Myocyte (in vitro differentiated cells): ENCODE measurements at places on chromosomes 2 and 18.
A peak's percentile ranks its signal among the peaks of the same experiment; 100 is the strongest.

DNA sequence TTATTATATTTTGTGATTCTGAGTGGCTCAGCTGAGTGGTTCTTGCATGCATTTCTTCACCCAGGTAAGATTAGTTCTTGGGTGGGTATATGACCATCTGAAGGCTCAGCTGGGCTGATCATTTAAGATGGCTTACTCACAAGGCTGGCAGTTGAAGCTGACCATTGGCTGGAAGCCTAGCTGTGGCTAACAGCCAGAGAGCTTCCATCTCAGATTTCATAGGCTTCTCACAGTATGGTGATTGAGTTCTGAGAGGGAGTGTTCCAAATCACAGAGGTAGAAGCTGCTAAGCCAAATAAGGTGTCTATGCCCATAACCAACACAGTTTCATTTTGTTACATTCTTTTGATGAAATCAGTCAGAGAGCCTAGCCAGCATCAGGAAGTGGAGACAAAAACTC is 117.4 kb upstream of the RPRM start:
- peak; percentile 53 for DNase-seq

DNA sequence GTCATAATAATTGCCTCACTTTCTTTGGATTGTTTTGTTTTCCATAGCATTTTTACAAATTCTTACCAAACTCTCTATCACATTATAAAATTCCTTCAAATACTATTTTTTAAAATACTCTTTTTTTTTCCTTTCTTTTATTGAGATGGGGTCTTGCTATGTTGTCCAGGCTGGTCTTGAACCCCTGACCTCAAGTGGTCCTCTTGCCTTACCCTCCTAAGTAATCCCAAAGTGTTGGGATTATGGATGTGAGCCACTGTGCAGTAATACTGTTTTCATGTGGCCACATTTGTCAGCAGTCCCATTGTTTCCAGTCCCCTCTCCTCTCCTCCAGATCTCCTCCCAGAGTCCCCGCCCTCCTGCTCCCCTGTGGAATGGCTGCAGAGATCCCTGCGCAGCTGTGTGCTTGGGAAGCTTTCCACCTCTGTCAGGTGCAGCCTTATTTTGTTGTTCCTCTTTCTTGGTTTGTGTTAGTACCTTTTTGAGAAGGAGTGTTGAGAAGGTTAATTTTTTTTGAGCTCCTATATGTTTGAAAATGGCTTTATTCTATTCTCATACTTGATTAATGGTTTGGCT is 227.3 kb downstream of the LOXHD1 start:
- DNase-seq: no peak

DNA sequence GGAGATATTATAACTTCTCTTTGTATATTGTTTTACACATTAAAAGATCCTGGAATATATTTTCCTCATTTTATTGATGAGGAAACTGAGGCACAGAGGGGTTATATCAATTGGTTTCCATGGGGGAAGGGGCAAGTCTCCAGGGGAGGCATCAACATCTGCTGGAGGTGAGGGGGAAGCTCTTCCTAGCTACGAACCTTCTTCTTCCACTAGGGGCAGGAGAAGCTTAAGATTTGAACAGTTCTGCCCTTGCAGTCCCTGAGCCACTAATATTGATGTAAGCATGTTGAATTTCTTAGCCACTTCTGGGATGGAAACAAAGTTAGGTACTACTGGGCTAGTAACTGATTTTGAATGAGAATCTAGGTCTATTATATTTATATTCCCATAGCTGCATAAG is 140.1 kb upstream of the AQP4 start:
- DNase-seq: no peak

GRCh38 chr2:108918941-108919341 is 70.1 kb downstream of the EDAR start:
- no peak for DNase-seq

- peak; percentile 73 for DNase-seq
Measured at GRCh38 chr18:54983041-54983686, 23.9 kb upstream of the CCDC68 start.

- DNase-seq: peak; percentile 73
Measured at GRCh38 chr18:12645751-12646203, 12.1 kb downstream of the SPIRE1 start.

- DNase-seq: no peak
Measured at GRCh38 chr18:27185025-27185763, at the start of gene CHST9. TSS of gene CHST9 (minus strand) at chr18:27185308. CDS start at chr18:27142809, 42,499 bp downstream.

- DNase-seq: no peak
Measured at GRCh38 chr2:134305109-134305491, 51.2 kb downstream of the MGAT5 start.

DNA sequence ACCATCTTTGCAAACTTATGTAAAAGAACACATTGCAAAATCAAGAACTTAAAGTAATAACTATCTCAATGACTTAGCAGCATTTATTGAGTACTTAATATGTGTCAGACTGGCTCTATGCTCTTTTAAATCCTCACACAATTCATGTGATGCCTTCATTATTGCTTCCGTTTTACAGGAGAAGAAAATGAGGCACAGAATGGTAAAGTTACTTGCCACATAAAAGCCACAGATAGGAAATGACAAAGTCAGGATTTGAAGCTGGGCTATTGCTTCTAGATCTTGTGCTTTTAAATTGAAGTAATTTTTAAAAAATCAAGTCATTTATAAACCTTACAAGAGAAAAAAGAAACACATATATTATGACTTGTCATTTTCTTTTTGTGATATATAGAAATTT is 174.2 kb downstream of the WDR7 start:
- DNase-seq: no peak

GRCh38 chr2:55914786-55915185 is 8.8 kb downstream of the EFEMP1 start:
- DNase-seq: no peak

DNA sequence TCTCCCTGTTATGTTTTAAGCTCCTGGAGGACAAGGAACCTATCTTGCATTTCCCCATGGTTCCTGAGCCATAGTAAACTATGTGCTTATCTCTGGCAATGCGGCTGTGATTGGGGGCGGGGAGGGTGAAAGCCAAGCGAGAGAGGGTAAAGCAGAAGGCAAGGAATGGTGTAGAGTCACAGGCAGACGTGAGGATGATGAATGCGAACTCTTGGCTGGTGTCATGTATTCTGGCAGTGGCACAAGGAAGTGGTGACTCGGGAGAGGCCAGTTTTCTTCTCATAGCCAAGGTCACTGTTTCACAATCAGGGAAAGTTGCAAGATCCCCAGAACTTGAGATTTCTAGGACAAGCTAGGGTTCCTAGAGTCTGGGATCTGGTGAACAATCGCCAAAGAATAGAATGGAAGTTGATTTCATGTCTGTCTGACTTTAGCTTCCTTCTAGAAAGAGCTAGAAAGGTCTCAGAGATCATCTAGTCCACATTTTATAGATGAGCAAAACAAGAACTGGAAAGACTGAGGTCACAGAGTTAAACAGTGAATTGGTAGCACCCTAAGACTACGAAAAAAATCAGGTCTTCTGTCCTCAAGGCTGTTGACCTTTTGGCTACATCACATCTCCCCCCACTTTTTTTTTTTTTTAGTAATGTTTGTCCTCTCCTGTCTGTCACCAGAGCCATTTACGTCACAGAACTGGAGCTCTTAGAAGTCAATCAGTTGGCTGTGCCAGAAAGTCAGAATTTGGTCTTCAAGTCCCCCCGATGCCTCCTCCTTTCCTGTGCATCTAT is 137.0 kb downstream of the BCL11A start:
- no peak for DNase-seq

DNA sequence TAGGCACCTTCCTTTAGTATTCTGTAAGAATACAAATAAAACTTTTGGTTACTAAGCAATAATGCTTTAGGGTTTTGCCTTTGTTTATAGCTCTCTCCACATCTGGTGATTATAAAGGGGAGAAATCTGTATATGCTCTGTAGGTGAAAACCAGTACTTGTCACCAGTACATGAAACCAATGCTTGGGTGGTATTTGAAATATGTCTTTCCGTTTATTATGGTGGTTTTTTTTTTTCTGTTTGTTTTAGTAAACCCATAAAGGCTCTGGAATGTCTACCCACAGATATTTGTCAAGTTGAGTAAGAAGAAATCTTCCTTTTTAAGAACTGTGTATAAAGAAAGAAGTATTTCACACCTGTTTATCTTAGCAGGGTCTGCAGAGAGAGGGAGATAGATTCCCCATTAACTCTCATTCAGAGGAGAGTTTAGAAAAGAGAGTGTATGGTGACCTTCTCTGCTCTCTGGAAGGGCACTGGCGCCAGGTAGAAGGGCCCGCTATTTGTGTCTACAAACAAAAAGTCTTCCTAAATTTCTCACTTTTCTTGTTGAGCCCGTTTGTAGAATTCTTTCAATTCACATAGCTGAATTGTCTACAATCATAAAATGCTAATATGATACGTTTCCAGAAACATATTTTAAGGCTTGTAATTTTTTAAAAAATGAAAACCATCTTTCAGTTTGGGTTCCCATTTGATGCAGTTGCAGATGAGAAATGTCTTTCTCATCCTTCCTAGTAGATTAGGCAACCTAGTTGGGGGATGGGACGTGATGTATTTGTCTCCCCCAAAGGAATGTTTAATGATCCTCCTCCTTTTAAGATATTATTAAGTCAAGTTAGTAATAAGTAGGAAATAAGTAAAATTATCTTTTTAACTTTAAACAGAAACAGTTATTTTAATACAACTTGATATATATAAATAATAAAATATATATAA is 33.9 kb downstream of the MAP3K20 start:
- peak; percentile 47 for DNase-seq

DNA sequence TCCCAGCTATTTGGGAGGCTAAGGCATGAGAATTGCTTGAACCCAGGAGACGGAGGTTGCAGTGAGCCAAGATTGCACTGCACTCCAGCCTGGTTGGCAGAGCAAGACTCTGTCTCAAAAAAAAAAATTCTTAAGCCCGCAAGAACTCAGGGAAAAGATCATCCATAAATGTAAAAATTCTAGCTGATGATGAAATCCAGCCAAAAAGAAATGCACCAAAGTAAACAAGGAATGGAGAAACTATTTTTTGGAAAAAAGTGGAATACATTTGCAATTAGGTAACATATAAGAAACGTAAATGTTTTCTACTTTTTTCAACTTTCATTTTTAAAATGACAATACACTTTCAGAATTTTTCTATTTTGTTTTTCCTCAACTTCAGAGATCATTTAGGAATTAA is 61.3 kb downstream of the ASXL2 start:
- no peak for DNase-seq

GRCh38 chr18:48860269-48861180 is 90.2 kb downstream of the SMAD7 start:
- no peak for DNase-seq

DNA sequence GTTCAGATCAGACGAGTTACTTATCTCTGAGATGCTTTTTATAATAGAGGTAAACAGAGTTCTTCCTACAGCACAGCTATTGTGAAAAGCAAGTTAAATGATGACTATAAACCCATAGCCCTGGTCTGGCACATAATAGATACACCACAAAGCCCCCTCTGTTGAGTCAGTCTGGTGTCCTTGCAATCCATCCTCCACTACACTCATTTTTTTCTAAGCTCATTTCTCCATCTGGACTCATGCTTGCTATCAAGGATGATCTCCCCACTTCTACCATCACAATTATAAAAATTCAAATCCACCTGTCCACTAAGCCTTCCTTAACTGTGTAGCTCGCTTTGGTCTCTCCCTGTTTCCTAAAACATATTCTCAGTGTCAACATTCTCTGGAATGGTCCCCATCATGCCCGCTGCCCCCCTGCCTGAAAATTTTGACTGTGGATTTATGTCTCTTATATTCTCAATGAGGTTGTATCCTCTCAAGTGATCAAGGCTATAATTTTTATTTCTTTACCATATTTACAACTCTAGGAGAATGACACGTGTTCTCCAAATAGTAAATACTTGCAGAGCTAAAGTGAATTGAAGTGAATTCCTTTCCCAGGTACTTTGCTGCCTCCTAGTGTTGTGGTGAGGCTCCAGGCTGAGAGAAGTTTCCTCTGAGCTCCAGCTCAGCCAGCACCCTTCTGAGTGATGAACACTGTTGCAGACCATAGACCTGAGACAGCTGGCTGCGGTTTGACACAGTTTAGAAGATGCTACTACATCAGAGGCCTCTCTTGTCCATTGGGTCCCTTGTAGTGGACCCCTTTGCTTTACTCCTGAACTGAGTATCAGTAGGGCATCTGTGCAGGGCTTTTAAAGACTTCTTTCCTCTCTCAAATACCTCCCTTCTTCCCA is 108.7 kb downstream of the DPP10 start:
- DNase-seq: peak; percentile 1

DNA sequence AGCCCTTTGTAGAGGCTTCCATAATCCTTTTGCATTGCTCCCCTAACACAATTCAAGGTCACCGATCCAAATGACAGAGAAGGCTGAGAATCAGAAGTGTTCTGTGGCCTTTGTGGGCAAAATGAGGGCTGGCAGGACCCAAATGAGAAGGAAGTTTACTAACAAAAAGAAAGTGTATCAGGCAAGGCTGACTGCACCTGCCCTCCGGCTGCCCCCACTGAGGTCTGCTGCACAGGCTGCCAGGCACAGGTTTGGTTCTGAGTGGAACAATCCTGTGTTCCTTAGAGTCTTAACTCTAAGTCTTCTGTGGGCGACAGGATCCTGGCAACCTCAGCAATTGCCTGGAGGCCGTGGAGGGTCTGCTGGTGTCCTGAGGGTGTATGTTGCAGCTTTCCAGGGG is 568.5 kb downstream of the CMPK2 start:
- no peak for DNase-seq

- no peak for DNase-seq
Measured at GRCh38 chr18:25237571-25238267, 114.2 kb downstream of the ZNF521 start.

DNA sequence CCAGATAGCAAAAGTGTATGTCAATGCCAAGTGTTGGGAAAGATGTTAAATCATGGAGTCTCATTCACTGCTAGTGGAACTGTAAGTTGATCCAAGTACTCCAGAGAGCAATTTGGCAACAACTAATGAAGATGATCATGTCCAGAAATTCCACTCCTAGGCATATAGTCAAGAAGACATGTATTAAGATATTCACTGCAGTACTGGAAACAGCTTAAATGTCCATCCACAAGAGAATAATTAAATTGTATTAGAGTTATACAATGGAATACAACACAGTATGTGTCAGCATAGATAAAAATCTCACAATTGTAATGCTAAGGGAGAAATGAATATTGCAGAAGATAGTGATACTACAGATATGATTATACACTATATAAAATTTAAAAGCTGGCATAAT is 15.2 kb upstream of the LBH start:
- DNase-seq: no peak

GRCh38 chr2:53600815-53601214 is 166.8 kb upstream of the CHAC2 start:
- peak; percentile 28 for DNase-seq

- no peak for DNase-seq
Measured at GRCh38 chr2:235950473-235950809, 217.7 kb downstream of the GBX2 start.

GRCh38 chr2:2901384-2902345 is 476.0 kb downstream of the EIPR1 start:
- no peak for DNase-seq

DNA sequence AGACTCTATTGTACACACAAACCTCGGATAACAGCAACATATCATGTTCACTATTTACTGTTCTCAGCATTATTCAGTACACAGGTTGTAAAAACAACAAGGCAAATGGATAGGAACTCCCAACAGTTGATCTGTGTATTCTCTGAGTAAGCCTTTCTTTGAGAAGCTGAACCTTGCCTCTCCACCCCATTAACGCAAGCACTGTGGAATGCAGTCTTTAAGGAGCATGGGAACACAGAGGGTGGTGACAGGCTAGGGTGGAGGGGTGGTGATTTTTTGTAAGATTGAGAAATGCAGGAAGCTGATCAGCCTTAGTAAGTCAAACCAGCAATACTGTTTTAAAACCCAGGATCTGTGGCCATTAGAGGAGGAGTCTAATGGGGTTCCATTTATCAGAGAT is 19.6 kb upstream of the SERPINB11 start:
- peak; percentile 30 for DNase-seq
